ENCODE measurements at places on chromosomes 2 and 18. TPM values are rescaled to one million over a fixed set of nuclear protein-coding genes. Genes with fewer than 3 reads are reported as not detected.

Gene CABLES1
- 7.1 TPM for total RNA-seq

Gene SCN9A
- 6.3 TPM for total RNA-seq

Gene NETO1
- 19.6 TPM for total RNA-seq

Gene SNORC
- 0.86 TPM for total RNA-seq

Gene PTH2R
- total RNA-seq = not detected

Gene TSPYL6
- not detected for total RNA-seq

Gene KCNS3
- total RNA-seq = 4.4 TPM

Gene FAM237A
- total RNA-seq = not detected

Gene ATP8B1
- total RNA-seq = 38.8 TPM

Gene MYO3B
- total RNA-seq = not detected

Gene PRSS56
- not detected for total RNA-seq

Gene CUL3
- 114 TPM for total RNA-seq

Gene TRAPPC8
- 39.6 TPM for total RNA-seq

Gene VIT
- 3.4 TPM for total RNA-seq

Gene ZNF396
- total RNA-seq = 0.33 TPM

All from A172 (cell line).